Stimulated activated CD8-positive, alpha-beta memory T cell treated with anti-CD3 and anti-CD28 coated beads, Interleukin-4, amount 100 ng/mL, for 4 hours (primary cell): ENCODE measurements at places on chromosomes 3 and 15.

DNA sequence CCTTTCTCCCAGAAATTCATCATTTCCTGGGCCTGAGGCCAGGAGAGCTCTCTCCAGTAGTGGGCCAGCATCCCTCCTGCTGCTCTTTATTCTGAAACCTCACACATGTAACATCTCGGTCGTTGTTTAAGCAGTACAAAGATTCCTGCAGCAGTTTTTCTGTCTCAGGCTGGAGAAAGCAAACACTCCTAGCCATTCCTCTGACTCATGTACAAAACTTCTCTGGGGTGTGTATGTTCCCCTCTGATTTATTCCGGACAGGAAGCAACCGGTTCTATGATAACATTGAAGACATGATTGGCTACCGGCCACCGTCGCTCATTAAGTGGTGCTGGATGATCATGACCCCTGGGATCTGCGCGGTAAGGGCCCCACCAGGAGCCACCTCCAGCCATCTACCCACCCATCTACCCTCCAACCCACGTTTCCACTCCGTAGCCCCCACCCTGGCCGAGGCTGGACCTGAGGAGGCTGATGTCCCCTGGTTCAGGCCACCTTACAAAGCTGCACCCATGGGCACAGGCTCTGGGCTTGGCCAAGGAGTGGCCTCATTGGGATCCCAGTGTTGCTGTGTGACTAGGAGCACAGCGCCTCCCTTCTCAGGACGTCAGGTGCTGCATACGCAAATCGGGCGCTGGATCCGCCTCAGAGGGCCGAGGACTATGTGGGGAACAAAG lies 58.6 kb upstream of the SLC6A1 start:
- no peak for DNase-seq

DNA sequence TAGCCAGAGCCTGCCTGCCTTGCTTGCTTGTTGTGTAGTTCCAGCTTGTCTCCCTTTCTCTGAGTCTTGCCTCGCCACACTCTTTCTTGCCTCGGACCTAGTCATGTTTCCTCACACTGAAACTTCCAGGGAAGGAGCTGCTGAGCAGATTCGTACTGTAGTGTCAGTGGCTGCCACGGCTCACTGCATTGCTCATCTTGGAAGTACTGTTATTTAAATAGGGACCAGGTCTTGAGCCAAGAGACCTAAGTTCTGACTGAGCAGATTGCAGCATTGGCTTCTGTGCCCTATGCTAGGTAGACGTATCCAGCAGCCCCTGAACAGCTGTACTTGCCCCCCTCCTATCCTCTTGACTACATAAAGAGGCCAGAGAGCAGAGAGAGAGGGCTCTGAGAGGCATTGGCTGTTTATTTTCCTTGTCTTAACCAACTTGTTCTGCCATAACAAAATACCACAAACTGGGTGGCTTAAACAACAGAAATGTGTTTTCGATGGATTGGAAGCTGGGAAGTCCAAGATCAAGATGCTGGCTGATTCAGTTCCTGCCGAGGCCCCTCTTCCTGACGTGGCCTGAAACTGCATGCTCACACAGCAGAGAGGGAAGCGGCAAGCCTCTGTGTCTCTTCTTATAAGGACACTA lies 5.8 kb upstream of the RARRES1 start:
- DNase-seq: no peak

GRCh38 chr3:73745526-73746191 lies 120.9 kb upstream of the PDZRN3 start:
- no peak for DNase-seq

GRCh38 chr3:104933972-104934371 lies 432.7 kb upstream of the ALCAM start:
- no peak for DNase-seq

- no peak for DNase-seq
These were observed 41.9 kb downstream of the MEIS2 start for GRCh38 chr15:37058316-37058985.

DNA sequence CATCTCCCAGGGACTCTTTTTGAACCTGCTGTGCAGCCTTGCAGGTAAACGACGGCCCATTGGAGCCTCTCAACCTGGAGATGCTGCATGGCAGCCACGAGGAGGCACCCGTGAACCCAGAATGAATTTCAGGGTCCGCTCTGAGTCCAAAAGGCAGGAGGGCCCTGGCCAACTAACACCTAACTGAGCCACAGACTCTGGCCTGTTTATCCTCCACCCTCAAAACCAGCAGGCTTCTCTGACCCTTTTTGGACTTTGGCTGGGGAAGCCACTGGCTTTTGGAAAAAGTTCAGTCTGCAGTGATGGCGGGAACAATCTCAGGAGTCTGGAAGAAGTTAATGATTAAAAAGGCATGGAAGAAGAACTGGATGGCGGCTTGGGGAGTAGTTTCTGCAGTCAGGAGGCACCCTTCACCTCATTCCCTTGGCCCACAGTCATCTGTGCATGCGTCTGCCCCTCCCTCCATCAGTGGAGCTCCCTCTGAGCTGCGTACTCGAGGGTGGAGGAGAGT lies 4.1 kb downstream of the PXYLP1 start:
- DNase-seq: no peak

GRCh38 chr3:99620077-99620767 lies 18.2 kb upstream of the COL8A1 start:
- DNase-seq: no peak

- no peak for DNase-seq
These were observed 4.3 kb downstream of the SST start for GRCh38 chr3:187665764-187666402.

DNA sequence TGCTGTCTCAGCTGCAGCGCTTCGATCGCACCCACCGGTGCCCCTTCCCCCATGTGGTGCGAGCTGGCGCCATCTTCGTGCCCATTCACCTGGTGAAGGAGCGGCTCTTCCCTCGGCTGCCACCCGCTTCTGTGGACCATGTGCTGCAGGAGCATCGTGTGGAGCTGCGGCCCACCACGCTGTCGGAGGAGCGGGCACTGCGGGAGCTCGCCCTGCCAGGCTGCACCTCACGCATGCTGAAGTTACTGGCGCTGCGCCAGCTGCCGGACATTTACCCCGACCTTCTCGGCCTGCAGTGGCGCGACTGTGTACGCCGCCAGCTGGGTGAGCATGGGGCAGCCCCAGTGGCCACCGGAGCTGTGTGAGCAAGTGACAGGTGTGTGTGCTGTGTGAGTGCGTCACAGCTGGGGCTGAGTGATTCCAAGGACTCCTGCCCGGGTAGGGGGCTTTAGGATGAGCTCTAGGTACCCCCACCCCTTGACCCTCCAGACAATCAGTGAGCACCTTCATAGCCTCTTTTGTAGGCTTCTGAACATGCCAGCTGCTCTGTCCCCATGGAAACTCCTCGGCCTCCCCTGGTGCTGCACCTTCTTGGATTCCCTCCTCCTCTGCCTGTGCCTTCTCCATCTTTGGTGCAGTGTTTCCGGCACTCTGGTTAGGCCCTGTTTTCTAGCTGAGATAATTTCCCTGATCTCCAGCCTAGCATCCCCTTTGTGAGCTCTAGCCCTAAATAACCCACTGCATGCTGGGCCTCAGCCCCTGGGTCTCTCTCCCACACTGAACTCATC lies 7.0 kb downstream of the C15orf39 start:
- no peak for DNase-seq

GRCh38 chr3:11724615-11725339 lies 81.1 kb upstream of the VGLL4 start:
- no peak for DNase-seq

- no peak for DNase-seq
These were observed 45.9 kb downstream of the HRH1 start for GRCh38 chr3:11199902-11200845.

DNA sequence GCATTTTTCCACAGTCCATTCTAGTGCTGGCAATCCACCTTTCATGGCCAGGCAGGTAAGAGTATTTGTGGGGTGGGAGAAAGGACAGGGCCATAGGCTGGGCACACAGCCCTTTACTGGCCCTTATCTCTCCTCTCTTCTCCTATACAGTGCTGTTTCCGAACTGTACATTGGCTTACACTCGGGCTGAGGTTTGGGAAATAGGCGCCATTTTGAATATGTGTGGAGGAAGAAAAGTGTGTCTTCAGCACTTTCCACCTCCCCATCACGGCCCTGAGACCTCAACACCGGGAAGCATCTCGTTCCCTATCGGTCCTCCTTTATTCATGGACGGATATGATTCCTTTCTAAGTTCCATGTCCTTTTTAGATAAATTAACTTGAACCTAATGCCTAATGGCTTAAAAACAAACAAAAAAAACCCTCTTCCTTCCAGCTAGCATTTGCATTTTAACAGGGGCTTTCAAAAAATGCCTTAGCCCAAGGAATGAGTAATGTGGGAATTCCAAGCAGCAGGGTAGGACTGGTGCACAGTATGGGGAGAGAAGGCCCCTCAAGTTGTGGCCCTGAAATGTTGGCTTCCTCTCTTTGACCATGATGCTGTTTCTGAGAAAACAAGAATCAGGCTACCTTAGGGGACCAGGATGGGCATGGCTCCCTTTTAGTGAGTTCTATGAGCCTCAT lies 24.5 kb downstream of the CD86 start:
- DNase-seq: no peak

DNA sequence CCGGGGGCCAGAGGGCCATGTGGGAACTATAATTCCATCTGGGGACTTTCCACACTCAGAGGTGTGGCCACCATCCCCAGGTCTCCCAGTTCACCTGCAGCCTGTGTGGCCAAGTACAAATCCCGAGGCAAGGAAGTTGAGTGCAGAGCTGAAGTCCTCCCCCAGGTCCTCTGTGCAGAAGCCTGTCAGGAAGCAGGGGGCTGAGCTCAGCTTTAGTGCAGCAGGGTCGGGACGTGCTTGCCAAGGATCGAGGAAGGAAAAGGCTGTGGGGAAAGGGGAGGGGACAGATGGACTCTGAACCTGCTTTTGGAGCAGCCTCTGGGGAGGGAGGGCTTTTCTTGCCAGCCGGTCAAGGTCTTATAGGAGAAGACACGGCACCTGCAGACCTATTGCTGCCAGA lies 67.7 kb downstream of the CHRNA7 start:
- no peak for DNase-seq

DNA sequence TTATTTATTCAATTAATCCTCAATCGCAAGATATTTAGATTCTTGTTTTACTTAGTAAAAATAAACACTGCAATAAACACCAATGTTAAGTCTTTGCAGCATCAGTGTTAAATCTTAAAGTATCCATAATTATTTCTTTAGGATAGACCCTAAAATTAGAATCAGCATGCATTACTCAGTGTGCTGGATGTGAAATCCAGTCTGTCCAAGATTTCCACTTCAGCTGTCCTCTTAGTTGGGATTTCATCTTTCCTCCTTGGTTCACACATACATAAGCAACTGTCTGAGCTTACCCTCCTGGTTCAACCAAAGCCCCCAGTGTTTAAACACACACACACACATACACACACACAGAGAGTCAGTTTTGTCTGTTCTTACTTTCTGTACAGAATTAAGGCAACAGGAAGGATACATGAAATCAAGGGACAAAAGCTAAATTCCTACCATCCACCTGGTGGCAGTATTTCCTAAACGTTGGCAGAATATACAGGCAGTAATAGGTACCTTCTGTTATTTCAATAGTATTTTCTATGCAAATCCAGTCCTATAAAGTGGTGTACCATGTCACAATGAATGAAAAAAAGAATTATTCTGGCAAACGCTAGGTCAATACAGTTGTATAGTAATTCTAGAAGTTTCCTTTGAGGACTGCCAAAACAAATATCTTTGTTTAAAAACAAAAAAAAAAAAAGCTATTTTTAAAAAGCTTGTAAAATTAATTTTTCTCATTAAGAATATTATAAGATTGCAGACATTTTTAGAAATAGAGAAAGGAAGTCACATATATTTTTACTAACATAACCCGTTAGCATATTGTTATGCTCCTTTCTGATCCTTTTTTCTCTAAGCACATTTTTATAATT lies 27.3 kb upstream of the DMXL2 start:
- DNase-seq: no peak

GRCh38 chr3:98592345-98592935 lies 971 bp downstream of the CPOX start:
- DNase-seq: no peak

GRCh38 chr3:66620296-66620695 lies 119.5 kb upstream of the LRIG1 start:
- no peak for DNase-seq

GRCh38 chr3:49647741-49648140 lies 26.4 kb upstream of the APEH start:
- DNase-seq: no peak

GRCh38 chr3:14791343-14791945 lies 27.3 kb upstream of the FGD5 start:
- DNase-seq: no peak

DNA sequence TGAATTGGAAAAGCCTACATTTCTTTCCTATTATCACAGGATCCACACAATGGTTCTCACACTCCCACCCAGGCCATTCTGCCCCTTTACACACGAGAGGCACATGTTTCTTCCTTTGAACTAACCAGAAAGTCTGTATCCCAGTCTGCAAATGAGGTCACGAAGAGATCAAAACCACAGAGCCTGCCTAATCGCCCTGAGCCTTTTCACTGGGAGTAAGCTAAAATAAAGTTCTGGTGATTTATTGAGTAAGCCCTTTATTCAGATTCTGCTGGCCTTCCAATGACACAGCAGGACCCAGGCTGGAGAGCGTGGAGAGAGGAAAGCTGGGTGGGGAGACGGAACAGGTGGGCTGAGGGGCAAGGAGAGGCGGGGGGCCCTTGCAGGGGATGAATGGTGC lies 78.7 kb downstream of the ATP1B3 start:
- DNase-seq: no peak

- no peak for DNase-seq
These were observed 1273.9 kb downstream of the OTOL1 start for GRCh38 chr3:162770551-162770950.

- no peak for DNase-seq
These were observed 53.7 kb downstream of the NOX5 start for GRCh38 chr15:69068157-69068556.

DNA sequence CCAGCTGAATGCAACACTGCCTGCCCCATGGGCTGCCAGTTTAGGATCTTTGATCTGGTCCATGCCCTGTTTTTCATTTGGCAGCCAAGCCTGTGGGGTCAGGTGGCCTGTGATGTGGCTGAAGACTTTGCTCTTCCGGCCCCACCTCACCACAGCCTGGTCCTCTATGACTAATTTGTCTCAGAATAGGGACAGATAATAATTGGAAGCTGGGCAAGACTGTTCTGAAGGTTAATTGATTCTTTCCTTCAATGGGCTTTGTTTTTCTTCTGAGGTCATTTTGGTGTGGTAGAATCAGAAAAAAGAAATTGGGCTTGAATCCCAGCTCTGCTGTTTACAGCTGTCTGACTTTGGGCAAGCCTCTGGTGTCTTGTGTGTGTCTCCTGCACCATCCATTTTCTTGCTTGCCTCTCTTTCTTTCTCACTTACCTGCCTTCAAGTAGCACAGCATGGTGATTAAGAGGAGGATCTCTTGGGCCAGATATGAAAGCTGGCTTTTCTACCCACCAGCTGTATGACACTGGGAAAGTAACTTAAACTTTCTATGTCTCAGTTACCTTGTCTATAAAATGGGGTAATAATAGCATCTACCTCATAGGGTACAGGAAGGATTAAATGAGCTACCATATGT lies 24.2 kb downstream of the ABHD2 start:
- DNase-seq: no peak

- DNase-seq: no peak
These were observed 41.6 kb downstream of the NANOGP8 start for GRCh38 chr15:35043373-35044095.
